ENCODE measurements at places on chromosomes 4 and X.

- no peak for DNase-seq
Observed at GRCh38 chr4:113593400-113594230, 167.9 kb downstream of the CAMK2D start.

- no peak for DNase-seq
Observed at GRCh38 chrX:105063743-105064142, 156.8 kb downstream of the TEX13A start.

DNA sequence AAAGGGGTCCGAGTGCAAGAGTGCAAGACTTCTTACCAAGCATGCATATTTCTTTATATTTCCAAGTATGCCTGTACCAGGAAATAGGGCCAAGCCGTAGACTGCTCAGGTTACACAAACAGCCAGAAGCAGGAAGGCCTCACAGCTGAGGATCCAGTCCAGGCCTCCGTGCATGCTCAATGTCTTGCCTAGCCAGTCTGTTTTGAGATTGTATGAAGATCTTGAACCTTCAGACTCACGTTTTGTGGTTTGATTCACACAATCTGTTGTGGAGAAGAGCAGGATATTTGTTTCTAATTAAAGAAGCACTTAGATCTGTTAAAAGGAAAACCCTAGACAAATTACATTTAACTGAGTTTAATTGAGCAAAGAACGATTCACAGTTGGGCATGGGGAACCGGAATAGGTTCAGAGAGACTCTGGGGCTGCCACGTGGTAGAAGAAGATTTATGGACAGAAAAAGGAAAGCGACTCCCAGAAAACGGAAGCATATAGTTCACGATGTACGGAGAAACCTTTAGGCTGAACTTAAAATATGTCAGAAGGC lies 1.2 kb downstream of the MGST2 start:
- peak; percentile 39 for DNase-seq

DNA sequence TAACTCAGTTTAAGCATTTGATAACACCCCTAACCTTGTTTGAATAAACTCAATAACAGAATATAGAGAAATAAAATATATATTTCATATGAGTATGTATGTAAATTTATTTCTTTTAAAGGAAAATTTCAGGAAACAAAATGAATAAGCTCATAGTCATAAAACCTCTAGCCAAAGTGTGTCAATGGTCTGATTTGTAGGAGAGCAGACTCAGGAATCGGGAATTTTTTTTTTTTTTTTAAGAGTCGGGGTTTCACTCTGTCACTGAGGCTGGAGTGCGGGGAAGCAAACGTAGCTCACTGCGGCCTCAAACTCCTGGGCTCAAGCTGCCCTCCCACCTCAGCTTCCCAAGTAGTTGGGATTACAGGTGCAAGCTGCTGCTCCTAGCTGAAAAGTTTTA lies 2.4 kb downstream of the PKD2 start:
- DNase-seq = no peak

DNA sequence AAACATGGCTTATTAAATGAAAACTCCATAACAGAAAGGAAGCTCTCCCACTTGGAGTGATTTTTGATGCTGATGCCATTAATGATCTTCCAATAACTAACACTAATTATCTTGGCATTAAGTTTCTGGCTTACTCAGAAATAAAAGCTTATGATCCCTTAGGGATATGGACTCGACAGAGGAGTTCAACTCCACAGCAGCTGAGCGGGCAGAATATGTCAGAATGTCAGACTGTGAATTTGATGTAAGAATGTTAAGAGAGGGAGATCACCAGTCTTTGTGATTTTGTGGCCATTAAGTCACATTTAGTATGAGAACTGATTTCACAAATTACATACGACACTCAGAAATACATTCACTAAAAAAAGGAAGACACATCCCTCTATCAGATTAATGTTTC lies 2244.0 kb downstream of the ARAP2 start:
- DNase-seq = no peak

DNA sequence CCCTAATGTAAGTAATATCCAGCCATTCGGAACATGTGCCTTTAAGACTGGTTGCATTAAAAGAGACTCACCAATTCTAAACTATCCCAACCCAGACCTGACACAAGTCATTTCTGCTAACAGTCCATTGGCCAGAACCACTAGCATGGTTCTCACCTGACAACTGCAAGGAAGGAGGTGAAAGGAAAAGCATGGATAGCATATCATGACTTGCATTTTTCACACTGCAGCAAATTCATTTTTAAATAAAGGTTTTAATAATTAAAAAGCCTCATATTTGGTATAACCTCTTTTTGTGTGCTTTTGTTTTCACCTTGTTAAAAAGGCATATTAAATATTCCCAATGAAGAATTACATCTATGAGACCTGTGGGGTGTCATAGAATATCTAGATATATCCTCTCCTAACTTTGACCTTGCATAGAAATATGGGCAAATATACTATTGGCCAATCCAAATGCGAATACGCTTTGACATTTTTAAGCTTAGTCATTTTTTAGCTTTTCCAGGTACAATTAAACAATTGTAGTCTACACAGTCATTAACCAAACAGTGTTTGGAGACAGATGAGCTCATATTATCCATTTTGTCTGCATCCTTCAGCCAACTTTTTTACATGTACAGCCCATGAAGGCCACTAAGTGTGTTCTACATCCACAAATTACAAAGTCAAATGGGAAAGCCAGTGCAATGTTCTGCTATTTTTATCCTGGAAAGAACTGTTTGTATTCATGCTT lies 295.3 kb downstream of the PDGFC start:
- DNase-seq = no peak

GRCh38 chrX:47218920-47219815 lies 687 bp downstream of the CDK16 start:
- DNase-seq = peak; percentile 27

DNA sequence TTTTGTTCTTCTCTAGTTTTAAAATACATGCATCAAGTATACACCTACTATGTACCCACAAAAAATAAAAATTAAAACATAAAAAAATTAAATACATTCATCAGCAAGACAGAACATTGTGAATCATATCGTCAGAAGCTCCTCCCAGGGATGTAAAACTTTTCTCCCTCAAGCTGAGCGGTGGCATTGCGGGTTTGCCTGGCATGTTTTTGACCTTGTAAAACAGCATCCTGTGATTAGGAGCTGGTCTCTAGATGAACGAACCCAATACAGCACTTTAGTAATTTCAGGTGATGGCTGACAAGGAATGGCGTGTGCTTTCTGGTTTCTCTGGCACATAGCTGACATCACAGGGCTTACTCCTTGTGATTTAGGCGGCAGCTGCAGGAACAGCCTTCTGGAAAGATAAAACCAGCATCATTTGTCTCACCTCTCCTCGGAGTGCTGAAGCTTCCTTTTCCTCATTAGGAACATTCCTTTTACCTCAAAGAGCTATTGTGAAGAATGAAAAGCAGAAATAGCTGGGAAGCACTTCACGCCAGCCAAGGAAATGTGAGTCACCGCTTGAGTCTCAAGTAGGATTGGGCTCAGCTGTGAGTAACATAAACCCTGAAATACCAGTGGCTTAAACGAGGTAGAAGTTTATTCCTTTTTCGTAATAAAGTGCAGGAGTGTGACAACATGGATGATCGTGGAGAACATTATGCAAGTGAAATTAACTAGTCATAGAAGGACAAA lies 44.3 kb downstream of the NYX start:
- DNase-seq = no peak

- no peak for DNase-seq
Observed at GRCh38 chr4:180665481-180665880, 1577.7 kb upstream of the TENM3 start.

DNA sequence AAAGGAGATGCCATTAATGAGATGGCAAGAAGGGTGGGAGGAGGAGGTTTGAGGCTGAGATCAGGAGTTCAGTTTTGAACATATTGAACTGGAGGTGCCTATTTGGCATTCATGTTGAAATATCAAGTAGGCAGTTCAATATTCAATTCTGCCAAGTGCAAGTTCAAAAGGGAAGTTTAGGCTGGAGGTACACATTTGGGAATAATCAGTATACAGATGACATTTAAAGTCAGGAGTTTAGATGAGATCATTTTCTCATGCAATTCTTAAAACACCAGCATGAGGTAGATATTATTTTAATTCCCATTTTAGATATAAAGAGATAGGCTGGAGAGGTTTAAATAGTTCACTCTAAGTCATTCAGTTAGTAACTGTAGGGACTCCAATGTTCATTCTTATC lies 26.1 kb downstream of the COQ2 start:
- DNase-seq = no peak

DNA sequence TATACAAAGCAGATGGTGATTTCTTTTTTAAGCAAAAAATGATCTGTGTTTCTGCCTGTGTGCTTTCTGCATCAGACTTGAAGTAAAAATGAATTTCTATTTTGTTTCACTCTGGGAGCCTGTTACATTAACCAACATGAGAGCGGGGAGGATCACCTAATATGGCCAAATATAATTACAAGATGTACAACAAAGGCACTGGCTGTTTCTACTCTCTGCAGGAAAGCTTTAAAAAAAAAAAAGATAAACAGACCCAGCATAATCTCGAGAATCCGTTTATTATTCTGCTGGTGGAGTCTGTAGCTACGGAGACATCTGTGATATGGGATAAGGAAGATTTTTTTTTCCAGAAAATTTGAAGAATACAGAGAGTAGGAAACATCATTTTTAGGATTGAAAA lies 103.6 kb downstream of the COMMD8 start:
- DNase-seq = no peak

- DNase-seq = no peak
Observed at GRCh38 chr4:125432078-125432477, 117.3 kb downstream of the FAT4 start.

- DNase-seq = no peak
Observed at GRCh38 chrX:72569786-72570185, 2.9 kb downstream of the HDAC8 start.

DNA sequence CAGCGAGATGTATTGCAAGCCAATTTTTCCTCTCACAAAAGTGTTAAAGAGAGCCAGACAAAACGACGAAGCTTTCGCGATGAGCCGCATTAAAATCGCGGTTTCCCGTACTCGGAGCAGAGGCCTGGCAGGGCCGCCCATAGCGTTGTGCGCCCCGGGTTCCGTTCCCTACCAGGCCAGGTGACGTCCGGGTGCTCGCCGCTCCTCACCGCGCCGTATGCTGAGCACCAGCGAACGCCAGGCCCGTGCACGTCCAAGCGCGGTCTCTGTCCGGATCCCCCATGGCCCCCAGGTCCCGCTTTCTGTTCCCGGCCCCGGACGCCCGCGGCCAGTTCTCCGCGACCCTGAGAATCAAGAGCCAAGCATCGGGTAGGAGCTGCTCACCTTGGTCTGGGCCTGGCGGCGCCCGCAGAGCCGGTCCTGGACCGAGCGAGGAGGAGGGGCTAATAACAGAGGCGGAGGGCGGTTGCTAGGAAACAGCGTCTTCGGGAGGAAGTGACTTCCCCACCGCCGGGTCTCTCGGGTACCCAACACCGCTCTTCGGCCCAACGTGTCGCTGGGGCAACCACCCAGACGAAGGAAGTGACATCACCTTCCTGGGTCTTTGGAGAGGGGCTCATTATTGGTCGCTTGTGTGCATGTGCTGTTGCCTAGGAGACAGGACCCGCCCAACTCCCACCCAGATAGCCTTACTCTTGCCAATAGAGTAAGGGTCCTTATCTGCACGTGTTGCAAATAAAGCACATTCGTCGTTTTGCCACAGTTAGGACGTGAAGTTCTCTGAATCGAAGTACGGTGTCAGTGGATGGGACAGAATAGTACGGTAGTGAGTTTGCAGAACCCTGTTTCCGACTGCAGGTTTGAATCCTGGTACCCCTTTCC lies at the start of gene MAP9:
MAP9 (minus strand) TSS at position 579 of the 882 bp plus-strand sequence. CDS start 1,115 bp downstream, outside the sequence.
- DNase-seq = peak; percentile 96

GRCh38 chrX:100600758-100601157 lies 16.0 kb downstream of the TNMD start:
- DNase-seq = no peak

DNA sequence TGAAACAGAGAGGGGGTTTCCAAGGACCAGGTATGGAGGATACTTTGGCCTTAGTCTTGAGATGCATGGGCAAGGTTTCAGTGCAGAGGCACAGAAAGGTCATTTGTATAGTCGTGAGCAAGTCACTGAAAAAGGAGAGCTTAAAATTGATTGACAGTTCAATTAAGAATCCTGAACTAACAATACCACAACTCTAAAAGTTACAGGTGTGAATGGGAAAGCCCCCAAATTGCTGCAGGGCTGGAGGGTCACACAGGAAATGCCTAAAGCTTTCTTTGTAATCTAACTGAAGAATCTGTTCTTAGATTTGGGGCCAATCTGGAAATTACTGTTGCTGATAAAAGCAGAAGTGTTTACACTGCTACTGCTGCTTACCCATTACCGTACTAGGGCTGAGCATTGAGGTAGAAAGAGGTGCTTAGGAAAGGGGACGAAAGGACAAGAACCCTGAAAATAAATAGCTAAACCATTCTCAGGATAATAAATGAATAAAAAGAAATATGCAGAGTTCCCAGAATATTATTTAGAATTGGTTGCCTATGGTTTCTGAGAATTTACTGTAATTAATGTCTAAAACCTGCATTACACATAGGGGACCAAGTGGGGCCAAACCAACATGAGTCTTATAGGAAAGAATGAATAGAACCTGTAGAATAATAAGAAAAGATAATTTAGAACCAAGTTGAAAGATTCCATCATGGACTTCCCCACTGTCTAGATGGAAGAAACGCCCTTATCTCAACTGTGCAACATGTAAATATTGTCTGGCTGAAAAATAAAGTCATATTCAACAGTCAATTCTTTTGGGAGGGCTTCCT lies 91.9 kb upstream of the PPP1R2C start:
- DNase-seq = no peak

GRCh38 chr4:102139132-102139573 lies 206.1 kb downstream of the SLC39A8 start:
- no peak for DNase-seq

- DNase-seq = no peak
Observed at GRCh38 chr4:53781629-53782457, 190.6 kb upstream of the LNX1 start.

GRCh38 chr4:75834095-75834771 lies 68.0 kb downstream of the PPEF2 start:
- no peak for DNase-seq

DNA sequence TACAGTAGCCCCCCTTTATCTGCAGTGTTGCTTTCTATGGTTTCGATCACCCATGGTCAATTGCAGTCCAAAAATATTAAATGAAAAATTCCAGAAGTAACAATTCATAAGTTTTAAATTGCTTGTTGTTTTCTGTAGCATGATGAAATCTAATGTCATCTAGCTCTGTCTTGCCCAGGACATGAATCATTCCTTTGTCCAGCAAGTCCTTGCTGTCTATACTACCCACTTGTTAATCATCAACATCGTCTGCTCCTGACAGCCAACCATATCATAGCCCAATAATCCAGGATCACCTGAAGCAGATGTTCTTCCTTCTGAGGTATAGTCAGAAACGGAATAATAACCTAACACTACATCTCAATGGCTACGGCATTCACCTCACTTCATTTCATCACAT lies 79.8 kb downstream of the ADAMTS3 start:
- no peak for DNase-seq

DNA sequence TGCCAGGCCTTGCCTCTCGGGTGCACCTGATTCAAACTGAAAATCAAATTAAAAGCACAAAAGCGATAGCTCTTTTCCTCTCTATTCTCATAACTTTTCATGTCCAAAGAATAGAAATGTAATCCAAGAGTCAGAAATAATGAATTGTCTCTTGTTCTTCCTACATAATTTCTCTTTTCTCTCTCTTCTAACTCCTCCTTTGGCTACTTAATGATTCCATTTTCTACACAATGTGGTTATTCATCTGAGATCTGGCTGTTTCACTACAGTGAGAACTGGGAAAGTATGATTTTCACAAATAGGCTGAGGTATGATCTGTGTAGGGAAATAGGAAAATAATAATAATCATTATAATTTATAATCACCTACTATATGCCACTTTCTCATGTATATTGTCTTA lies 703.5 kb downstream of the PDHA2 start:
- DNase-seq = no peak

GRCh38 chrX:109537324-109537665 lies 651 bp downstream of the NXT2 start:
- DNase-seq = no peak
